ENCODE measurements at places on chromosomes 2 and 18.

DNA sequence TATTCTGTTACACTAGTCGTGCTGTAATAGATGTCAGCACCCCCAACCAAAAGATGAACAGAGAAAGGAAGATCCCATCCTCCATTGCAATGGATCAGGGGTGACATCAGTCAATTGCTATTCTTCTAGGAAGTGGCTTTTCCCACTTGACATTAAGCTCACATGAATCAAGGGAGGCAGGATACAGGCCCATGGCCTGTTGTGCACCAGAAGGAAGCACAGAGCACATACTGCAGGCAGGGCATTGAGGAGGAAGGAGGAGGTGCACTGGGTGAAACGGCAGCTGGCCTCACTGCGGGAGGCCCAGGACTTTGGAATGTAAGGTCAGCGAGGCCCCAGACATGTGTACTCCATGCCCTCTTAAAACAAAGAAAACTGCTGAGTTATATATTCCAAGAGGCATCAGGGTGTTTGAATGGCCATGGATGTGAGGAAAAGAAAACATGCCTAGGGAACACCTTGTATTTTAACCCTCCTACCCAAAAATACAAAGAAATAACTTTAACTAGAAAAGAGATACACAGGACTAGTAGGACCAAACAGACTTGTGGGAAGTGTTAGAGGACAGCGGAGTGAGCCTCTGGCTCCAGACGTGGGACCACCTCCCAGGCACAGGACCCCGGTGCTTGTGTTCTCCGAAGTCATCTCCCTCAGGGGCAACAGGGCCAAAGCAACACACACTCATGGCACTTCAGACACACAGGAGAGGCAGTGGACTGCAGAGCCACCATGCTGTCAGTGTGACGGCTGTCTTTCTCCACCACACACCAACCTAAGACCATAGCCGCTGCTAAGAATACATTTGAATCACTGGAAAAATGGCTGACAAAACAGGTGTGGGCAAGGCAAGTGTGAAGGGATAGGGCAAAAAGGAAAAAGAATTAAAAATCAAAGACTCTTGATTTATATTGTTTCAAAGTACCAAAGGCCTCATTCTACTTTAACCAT lies 51.4 kb upstream of the RIOK3 start:
- DNase-seq, result peak; percentile 38

DNA sequence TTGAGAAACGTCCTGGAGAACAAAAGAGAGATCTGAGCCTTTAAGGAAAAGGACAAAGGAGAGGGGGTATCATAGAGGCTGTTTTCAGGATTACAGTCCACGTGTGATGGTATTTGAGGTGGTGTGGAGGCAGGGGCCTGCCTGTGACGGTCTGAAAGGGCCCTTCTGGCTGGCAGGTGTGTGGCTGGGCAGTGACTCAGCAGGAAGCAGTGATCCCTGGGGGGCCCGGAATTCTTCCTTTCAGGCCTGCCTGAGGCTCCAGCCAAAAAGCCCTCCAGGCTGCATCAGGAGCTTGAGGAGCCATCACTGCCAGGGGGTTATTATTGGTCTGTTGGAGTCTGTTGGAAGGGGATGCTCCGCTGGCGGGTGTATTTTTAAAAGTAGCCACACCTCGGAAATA lies 97.2 kb upstream of the TMEM18 start:
- DNase-seq, result no peak

GRCh38 chr2:217703102-217703501 lies 299.7 kb downstream of the TNS1 start:
- no peak for DNase-seq

DNA sequence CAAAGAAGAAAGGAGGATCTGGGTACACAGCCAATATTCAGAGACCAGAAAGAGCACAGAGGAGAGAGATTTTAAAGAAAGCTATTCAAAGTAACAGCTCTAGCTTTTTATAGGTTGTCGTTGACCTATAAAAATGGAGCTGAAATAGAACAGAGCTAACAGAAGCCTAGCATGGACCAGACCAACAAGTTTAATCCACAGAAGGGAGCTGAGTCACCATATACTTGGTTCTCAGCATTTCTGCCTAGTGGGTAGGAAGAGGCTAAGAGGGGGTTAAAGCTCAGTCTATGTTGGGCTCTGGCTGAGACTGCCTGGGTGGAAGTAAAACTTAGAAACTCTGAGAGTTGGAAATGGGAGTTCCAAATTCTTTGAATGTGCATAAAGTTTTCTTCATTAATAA lies 678.0 kb upstream of the CDH2 start:
- no peak for DNase-seq

GRCh38 chr18:36499938-36500337 lies 202.4 kb downstream of the FHOD3 start:
- no peak for DNase-seq

DNA sequence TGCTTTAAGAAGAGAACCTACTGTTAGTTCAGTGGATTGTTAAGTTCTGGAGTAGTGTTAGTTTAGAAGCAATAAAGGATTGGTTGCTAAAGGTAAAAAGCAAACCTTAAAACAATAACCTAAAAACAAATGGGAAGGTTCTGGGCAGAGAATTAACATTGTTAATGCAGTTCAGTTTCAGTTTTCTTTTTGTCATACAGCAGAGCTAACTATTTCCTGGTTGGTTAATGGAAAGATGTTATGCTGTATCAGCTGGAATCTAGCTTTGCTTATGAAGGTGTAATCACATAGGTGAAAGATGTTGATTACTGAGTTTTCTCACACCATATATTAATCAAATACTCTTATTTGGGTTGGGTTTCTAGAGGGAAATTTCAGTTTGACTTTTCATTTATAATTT lies 23.8 kb downstream of the SMAD4 start:
- DNase-seq, result no peak

DNA sequence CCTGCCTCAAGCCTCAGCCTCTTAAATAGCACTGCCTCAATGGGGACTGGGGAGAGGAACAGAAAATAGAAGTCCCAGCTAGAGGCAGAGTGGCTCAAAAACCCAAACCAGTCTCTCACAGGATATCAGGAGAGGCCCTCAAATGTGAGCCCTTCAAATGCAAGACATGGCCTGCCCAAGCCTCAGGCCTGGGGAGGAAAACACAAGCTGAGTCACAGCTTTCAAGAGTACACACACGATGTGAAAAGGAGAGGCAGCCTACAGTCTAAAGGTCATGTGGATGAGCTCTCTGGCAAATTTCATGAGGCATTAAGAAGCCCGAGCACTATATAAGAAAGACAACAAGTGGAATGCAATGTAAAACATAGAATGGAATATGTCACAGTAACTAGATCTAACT lies 316.6 kb upstream of the MEX3C start:
- no peak for DNase-seq

GRCh38 chr2:16303273-16303577 lies 362.4 kb downstream of the CYRIA start:
- DNase-seq, result no peak
